Hematopoietic multipotent progenitor cell treated with erythropoietin and hydrocortisone succinate and interleukin-3 and kit ligand, for 8 days (in vitro differentiated cells): ENCODE measurements at places on chromosomes 5 and 9.

GRCh38 chr5:31124026-31124425 lies 69.5 kb upstream of the CDH6 start:
- DNase-seq, result no peak

DNA sequence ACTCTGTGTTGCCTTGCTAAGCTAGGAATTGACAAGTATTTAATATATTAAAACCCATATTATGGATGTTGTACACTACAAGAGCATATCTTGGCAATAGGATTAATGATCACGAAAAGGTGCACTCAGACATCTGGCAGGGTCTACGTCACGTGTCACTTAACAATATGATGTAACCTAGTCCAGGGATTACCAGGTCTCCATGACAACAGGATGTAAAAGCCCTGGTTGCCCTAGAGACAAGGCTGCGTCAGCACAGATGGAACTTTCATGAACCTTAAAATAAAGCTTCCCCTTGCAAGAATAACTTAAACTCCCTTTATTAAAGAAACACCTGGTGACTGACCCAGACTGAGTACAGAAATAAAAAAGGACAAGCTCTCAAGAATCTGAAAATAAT lies 717.8 kb downstream of the CDH18 start:
- DNase-seq, result no peak

DNA sequence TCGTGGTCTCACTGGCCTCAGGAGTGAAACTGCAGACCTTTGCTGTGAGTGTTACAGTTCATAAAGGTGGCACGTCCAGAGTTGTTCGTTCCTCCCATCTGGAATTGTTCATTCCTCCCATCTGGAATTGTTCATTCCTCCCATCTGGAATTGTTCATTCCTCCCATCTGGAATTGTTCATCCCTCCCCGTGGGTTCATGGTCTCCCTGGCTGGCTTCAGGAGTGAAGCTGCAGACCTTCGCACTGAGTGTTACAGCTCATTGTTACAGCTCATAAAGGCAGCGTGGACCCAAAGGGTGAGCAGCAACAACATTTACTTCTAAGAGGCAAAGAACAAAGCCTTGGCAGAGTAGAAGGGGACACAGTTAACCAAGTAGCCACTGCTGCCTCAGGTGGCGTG lies 69.1 kb downstream of the GCNT1 start:
- DNase-seq, result no peak

GRCh38 chr9:123990427-123990826 lies 21.1 kb upstream of the LHX2 start:
- no peak for DNase-seq

DNA sequence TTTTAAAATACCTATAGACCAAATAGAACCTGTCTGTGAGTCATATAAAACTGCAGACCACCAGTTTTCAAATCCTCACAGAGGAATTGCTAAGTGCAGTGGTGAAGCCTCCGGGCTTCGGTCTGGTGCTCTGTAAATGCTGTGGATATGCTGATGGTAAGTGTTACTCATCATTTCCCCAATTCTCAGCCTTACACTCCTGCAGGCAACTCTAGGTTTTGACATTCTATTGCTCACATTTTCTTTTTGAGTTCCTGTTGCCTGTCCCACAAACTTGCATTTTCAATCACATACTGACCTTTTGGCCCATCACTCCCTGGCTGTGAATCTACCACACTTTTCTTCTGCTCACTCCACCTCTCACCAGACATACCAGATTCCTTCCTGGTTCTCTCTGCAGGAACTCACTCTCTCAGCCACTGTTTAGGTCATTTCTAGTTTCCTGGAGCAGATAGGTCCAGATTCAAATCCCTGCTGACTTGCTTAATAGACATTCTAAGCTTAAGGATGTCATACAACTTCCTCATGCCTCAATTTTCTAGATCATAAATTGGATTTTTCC lies 192.9 kb downstream of the RAB3C start:
- no peak for DNase-seq

- DNase-seq, result no peak
These were observed 30.2 kb upstream of the SMIM23 start for GRCh38 chr5:171755354-171755821.

DNA sequence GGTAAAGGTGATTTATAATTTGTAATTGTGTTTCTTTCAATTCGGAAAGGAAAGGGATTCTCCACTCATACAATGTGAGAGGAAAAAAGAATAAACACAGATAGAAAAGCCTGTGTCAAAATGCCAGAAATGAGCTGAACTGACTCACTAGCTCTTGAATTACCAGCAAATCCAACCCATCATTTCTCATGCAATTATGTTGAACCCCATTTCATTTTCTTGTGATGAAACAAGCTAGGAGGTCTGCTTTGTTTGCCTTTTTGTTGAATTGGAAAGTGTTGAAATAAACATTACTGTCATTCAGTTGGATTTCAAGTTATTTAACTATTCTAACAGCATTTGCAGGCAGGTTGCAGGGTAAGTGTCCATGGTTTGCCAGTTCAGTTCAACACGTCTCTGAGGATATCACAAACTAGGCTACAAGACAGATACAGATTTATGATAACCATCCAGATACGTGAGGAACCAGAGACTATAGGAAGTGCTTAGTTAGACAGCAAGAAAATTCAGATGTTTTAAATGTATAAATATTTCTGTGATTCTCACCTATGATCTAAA lies 547.2 kb downstream of the MAT2B start:
- no peak for DNase-seq

- peak; percentile 9 for DNase-seq
These were observed 396.9 kb downstream of the PDE4D start for GRCh38 chr5:59496524-59497134.

DNA sequence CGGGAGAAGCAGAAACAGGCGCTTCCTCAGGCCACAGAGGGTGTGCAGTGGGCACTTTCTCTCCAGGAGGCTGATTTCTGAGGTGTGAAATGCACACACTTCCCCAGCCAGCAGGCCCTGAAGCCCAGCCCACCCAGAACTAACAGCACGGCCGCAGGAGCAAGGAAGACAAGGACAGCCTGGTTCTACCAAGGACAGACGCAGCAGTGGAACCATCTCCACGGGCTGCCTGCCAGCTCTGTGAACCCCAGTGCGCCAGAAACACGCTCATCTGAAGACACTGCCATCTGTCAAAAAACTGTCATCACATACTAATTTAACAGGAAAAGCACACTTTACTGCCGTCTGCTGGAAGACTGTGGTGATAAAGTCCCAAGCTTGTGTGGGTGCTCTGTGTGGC lies 40.7 kb downstream of the MAPK9 start:
- DNase-seq, result no peak

DNA sequence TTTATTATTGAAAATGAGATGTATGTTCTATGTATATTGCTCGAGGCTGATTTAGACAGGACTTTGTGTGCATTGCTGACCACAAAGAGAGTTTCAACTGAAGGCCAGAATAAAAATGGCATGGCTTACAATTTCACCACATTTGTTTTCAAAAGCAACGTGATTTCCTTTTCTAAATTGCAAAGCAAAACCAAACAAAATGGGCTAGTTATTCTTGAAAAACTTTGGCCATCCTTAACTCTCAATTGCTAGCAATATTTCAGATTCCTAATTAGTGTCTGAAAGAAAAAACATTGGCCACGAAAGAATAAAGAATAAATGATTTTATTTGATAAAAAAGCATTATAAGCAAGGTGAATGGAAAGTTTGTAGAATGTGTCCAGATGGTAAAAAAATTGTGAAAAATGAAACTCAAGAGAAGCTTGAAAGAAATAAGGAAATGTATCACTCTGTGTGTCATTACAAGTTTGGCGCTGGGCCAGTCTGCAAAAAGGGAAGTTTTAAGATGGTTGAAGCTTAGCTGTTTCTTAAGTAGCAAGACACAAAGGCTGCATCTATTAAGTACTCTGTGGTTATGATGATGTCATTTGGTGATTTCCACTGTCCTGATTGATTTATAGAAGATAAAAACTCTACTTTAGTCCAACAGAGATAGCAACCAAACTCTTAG lies 89.2 kb upstream of the PRLR start:
- peak; percentile 21 for DNase-seq

GRCh38 chr9:121299467-121300282 lies 31.7 kb downstream of the GSN start:
- DNase-seq, result peak; percentile 53

DNA sequence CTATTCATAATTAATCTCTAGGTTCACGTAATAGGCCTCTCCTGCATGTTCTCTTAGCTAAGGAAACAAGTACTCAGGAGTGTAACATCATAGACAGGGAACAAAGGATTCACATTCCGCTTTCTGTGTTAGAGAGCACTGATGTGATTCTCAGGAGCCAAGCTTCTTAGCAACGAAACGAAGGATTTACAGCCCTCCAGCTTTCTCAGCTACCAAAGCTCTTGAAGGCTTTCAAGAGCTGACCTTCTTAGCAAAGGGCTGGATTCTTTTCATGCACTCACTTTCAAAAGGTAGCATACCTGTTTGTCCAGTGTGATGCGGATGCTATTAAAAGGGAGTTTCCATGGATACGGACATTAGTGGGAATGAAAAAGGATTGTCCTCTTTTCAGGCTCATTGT lies 107.4 kb downstream of the TUSC1 start:
- DNase-seq, result no peak

DNA sequence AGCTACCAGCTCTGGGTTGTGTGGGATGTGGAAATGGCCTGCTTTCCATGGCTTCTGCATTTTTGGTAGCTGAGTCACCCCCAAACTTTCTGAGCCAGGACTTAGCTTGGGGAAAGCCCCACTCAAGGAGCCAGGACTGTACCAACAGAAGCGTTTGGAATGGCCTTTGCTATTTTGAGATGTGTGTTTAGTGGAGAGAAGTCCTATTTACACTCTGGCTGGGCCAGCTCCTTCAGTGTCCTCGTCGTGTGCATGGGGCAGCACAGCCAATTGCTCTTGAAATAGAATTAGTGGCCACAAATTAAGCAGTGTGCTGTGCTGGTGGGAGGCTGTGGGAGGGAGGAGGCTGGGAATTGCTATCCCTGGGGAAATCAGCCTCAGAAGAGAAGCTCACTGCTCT lies 51.6 kb downstream of the ENTREP1 start:
- DNase-seq, result no peak

GRCh38 chr9:133075925-133076630 lies 14.3 kb downstream of the CEL start:
- no peak for DNase-seq

GRCh38 chr5:154696891-154697290 lies 58.3 kb upstream of the LARP1 start:
- DNase-seq, result no peak

GRCh38 chr9:126146254-126147145 lies 180.1 kb upstream of the MVB12B start:
- peak; percentile 23 for DNase-seq

DNA sequence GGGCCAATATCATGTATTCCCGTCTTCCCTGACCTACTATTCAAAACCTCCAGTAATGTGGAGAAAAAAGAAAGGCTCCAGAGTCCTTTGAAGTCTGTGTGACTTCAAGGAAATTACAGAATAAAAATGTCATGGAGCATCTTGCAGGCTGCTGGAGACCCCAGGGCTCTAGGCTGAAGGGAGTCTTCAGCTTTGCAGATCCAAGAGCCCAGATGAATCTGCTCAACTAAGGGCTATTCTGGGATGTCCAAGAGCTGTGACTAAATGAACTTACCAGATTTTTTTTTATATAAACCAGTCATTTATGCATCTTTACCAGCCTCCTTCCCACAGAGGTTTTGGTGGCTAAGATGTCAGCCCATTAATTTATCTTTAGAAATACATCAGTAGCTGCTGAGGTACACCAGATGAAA lies 167.3 kb downstream of the MUSK start:
- no peak for DNase-seq

GRCh38 chr5:104241046-104241445 lies 678.5 kb upstream of the NUDT12 start:
- no peak for DNase-seq

GRCh38 chr5:1001406-1002270 lies 7.0 kb upstream of the NKD2 start:
- DNase-seq, result no peak

GRCh38 chr9:36501727-36502126 lies 71.0 kb upstream of the MELK start:
- no peak for DNase-seq

DNA sequence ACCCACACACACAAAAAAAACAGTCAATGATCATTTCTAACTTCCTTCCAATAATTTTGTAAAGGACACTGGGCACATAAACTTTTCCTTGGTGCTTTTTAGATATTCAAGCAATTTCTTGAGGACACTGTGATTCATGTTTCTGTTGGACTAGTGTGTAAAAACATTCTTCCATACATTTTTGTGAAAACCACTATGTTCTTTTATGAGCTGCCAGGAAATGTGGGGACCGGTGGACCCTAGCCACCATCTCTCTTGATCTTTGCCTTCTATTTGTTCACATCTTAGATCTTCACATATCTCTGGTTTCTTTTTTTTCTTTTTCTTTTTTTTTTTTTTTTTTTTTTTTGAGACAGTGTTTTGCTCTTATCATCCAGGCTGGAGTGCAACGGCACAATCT lies 287.4 kb downstream of the GLIS3 start:
- DNase-seq, result no peak

DNA sequence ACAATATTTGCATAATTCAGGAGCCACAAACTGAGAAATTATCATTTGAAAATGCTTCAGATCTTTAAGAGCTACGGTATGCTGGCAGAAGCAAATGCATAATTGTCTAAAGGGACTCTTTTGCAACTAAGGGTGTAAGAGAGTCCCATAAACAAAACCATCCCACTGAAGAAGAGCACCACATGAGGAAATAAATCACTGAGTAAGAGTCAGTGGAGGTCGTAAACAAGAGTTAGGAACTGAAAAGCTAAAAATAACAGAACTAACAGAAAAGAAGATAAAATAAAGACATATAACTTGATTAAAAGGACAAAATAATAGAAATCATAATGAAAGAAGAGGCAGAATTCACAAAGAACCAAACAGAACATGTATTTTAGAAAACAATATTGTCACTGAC lies 3.5 kb upstream of the SMC2 start:
- DNase-seq, result no peak

- DNase-seq, result no peak
These were observed 1.0 kb downstream of the ZDHHC11 start for GRCh38 chr5:849651-850301.

GRCh38 chr5:16095612-16096011 lies 84.0 kb downstream of the MARCHF11 start:
- no peak for DNase-seq

GRCh38 chr5:36743891-36744772 lies 132.4 kb upstream of the NIPBL start:
- peak; percentile 72 for DNase-seq

DNA sequence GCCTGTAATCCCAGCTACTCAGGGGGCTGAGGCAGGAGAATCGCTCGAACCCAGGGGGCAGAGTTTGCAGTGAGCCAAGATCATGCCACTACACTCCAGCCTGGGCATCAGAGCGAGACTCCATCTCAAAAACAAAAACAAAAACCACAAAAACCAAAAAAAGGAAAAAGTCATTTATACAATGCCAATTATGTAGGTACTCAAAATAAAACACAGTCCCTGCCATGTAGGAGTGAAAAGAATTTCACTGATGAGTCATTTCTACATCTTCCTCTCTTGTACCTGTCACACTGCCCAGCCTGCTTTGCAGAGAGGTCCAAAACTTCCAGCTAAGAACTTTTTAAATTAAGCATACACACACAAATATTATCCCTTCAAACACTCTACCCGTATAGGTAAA lies 215.8 kb downstream of the EPB41L4A start:
- DNase-seq, result no peak
